ENCODE measurements at places on chromosomes 12 and 14.

DNA sequence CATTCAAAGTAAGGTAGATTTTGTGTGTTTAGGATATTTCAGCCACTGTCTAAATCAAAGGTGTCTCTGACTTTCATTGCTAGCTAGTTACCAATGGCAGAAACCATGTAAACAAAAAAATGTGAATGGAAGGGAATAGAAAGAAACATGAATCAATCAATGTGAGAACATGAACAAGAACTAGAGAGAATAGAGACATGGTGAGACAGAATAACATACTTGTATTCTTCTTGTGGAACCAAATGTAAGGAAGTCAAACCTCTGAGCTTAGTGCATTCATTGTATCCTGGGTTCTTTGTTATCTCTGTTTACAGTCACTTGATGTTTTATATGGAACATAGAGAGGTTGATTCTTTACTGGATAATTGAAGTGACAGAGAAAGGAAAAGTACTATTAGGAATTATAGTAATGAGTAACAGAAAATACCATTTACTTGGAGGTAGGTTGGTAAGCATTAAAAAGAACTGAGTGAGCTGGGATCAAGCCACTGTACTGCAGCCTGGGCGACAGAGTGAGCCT is 2.6 kb upstream of the WNK1 start:
- DNase-seq: no peak

GRCh38 chr12:97921979-97922722 is 459.5 kb downstream of the RMST start:
- no peak for DNase-seq

DNA sequence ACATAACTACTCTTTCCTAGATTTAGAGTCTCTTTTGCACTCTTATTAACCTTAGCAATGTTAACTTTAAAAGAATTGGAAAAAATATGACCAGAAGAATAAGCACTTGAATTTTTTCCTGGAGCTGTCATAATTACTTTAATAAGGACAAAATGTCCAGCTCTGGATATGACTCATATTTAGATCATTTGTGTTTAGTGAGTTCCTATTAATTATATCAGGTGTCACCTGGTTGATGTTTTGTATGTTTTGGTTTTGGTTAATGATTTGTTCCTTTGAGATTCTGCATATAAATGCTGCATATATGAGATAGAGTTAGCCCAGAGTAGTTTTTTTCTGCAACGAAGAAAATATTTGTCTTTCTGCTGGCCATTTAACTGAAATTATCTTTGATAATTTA is 5.1 kb downstream of the CLECL1 start:
- DNase-seq: no peak

GRCh38 chr12:122452701-122453285 is 30.3 kb upstream of the CLIP1 start:
- DNase-seq: no peak

DNA sequence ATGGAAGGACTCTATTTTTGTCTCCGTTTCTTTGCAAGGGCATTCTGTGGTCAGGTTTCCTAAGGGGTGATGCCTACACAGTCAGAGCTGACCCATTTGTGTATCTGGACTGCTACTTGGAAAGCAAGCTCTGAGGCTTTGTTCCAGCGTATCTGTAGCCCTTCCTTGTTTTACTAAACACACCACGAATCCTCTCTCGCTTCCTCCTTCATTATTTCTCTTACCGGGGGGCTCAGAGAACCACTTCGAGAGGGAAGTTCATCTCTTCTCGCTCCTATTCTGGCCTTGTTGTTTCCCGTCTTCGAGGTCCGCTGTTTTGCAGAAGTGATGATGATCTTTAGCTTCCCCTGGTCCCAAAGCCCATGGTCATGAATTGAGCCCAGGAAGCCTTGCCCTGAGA is 164.7 kb downstream of the SSPN start:
- DNase-seq: no peak

DNA sequence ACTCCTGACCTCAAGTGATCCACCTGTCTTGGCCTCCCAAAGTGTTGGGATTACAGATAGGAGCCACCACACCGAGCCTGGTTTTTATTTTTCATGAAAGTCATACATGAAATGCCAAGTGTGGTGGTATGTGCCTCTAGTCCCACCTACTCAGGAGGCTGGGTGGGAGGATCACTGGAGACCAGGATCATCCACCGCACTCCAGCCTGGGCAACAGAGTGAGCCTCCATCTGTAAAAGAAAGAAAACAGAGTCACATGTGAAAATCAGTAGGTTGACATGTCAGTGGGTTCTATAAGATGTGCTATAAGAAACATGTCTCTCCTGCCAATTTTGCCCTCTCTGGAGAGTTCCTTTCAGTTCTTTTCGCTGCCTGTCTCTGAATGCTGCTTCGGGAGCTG is 28.2 kb downstream of the ANKRD9 start:
- DNase-seq: no peak

GRCh38 chr14:31010935-31011334 is 14.5 kb upstream of the AP4S1 start:
- DNase-seq: no peak

- no peak for DNase-seq
Measured at GRCh38 chr12:2834581-2835491, at the start of gene NRIP2. Gene NRIP2 (minus strand): TSS chr12:2835035. CDS start chr12:2834983, 52 bp downstream.

DNA sequence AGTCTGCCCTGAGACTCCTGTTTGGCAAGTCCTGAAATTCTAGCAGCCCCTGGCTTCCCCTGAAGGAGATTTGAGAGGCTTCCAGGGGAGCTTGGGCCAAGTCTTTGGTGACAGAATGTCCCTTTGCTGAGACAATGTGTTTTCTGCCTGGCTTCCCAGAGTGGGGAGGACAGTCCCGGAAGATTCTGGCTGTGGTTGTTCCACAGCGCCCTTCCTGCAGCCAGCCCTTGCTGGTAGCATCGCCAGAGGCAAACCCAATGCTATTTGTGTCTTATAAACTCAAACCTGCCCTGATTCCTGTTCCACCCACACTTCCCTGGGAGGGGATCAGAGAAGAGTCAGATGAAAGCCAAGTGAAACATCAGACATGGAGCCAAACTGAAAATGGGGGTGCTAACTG is 56.4 kb upstream of the OAS1 start:
- no peak for DNase-seq

DNA sequence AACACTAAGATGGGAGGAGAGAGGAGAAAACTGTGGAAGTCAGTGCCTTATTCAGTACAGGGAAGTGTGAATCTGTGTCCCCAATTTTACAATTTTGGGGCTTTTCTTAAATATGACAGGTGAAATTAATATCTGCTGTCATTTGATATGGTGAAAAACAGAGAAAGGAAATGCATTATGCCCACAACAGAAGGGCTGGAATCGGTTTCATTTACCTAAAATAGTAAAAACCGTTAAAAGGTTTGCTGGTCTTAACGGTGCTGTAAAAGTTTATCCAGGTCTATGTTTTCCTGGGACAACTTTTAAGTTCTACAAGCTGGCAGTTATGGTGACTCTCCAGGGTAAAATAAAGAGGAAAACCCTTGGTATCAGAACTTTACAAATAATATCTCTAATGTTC is 310.8 kb downstream of the FUT8 start:
- no peak for DNase-seq

DNA sequence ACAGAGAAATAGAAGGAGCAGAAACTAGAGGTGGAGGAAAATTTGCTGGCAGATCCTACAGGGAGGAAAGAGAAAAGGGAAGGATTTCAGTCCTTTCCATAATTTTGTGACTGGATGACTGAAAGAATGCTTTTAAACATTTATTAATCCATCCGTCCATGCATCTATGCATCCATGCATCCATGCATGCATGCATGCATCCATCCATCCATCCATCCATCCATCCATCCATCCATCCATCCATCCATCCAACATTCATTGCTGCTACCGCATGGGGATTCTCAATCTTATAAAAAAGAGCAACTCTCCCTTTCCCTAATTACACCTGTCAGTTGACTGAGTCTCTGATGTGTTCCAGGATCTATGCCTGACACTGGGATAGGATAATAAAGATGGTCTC is 55.7 kb upstream of the NR2C1 start:
- DNase-seq: no peak

- no peak for DNase-seq
Measured at GRCh38 chr14:23763394-23763793, 127.2 kb downstream of the DHRS2 start.

DNA sequence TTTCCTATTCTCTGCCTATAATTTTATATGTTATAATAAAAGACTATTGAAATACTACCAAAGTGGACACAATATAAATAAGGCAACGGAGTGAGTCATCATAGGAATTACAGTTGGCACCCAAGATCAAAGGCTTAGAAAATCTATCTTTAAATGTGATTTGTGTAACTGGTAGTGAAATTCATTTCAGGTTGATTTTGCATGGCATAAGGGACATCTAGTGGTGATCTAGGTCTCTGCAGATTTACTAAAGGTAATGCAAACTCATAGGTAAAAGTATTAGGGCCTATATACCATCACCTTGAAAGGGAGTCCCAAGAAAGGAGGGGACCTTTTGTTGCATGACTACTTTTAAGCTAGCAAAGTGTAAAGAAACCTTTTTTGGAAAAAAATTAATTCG is 527.2 kb downstream of the NRXN3 start:
- peak; percentile 13 for DNase-seq

DNA sequence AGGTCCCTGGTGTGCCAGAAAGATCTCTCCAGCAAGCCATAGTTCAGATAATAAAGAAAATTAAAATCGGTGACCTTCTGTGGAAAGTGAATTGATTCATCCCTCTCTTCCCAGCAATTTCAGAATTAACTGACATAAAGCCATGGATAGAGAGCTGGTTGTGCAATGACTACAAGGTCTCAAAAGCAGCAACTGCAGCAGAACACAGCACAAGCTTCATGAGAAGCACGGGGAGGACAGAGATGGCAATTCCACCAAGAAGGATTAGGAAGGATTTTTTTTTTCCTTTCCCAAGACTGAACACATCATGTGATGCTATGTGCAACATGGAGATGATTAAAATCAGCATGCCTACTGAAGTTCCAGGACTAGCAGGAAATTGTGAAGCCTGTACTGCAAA is 154.9 kb upstream of the PLEKHG7 start:
- no peak for DNase-seq

DNA sequence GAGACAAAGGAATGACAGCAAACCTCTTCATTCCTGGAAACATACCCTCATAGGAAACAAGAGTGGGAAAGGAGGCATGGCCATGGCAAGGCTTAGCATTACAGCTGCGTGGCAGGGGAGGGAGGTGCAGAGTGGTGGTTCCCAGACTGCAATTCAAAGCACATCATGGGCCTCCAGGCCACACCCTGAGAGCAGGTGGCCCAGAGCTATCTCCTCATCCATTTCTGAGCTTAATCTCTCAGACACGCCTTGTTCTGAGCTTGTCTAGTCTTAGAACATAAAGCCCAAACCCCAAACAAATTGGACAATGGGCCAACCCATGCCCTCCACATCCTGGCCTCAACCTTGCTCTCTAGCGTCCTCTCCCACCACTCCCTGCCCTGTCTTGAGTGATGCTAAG is 5.9 kb upstream of the KRT3 start:
- DNase-seq: no peak

DNA sequence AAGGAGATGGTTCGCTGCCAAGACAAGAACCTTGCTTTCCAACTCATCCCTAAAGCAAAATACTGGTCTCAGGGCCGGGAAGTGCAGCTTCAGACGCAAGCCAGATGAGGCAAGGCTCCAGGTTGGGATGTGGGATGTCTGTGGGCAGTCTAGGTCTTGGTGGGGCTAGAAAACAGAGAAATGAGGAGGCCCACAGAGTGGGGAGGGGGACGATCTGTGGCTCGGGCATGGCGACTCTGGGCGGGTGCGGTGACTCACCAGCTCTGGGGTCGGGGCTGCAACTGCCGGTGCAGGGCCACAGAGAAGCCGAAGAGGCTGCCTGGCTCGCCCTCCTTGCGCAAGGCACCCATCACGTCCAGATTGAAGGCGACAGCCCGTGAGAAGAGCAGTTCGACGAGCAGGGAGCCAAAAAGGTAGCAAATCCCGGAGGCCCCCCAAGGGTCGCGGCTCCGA is 459 bp downstream of the ITGA7 start:
- DNase-seq: peak; percentile 35

DNA sequence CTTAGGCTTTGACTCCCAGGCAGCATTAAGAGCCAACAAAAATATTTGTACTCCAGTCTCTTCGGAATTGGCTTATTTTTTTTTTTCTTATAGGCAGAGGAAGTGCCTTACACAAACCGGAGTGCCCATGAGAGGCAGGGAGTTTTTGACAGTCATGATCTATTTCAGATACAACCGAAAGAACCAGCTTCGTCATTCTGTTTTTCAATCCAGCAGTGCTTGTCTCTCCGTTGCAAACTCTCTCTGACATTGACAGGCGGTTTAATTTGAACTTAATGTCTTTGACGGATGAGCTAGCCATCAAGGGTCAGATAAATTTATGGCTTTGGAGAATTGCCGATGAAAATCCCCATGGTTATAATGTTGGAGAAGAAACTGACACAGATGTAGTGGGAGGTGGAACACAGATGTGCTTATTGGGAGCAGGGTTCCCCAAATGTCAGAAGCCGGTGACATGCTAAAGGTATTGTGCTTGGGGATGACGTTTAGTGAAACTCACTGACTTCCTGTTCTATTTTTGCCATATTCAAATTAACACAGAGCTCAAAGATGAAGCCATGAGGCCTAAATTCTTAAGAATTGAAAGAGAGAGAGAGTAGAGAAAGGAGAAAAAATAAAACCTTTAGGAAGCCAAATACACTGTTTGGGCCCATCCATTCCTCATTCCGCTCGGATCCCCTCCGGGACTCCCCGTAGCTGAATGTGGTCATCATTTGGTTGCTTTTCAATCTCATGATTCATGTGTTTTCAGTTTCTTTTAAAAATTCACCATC is 59.7 kb downstream of the PLXNC1 start:
- no peak for DNase-seq

DNA sequence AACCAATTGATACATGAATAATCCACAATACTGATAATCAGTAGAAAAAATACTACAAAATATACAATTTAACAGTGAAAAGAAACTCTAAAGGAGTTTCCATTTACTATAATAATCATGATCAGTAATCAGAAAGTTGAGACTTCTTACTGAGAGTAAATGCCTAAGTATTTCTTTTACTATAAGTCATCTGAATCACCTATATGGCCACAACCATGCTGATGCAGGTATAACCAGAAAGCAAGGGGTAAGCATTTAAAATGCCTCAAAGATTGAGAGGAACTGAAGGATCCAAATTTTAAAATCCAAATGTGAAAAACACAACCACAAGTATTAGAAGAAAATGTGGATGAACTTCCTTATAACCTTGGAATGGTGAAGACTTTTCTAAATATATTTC is 23.4 kb downstream of the CDK17 start:
- DNase-seq: no peak

- DNase-seq: no peak
Measured at GRCh38 chr12:4241592-4241991, 32.0 kb upstream of the CCND2 start.

- DNase-seq: no peak
Measured at GRCh38 chr12:66851134-66851533, 172.3 kb upstream of the GRIP1 start.

GRCh38 chr14:33799705-33800570 is 150.9 kb downstream of the EGLN3 start:
- no peak for DNase-seq

Measured in ACHN (cell line).